Activated CD4-positive, alpha-beta T cell treated with anti-CD3 and anti-CD28 coated beads, Interleukin-2, amount 50 U/mL, for 24 hours (primary cell): ENCODE measurements at places on chromosomes 3 and 15.
A peak's percentile ranks its signal among the peaks of the same experiment; 100 is the strongest.

DNA sequence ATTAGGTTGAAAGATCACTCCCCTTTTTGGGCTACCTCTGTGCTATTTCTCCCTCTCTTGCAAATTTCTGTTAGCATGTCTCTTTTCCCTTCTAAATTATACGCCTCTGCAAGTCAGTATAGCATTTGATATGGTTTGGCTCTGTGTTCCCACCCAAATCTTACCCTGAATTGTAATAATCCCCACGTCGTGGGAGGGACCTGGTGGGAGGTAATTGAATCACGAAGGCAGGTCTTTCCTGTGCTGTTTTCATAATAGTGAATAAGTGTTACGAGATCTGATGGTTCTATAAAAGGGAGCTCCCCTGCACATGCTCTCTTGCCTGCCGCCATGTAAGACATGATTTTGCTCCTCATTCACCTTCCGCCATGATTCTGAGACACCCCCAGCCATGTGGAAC, 41.0 kb downstream of the TAMM41 start:
- DNase-seq, result no peak

DNA sequence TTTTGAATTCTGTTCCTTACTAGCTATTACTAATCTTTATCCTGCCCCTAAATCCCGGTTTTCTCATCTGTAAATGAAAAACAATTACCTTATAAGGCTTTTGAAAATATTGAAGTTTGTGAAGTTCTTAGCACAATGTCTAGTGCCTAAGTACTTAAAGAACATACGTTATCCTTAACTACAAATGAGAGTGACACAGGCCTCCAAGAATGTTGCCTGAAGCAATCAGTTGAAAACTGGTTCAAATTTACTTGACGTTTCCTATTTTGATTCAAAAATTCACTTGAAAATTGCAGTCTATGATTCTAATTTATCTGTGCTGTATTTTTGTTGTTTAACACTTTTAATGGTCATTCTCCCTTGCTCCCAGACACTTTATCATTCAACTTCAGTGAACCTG, 3.2 kb downstream of the SENP7 start:
- no peak for DNase-seq

DNA sequence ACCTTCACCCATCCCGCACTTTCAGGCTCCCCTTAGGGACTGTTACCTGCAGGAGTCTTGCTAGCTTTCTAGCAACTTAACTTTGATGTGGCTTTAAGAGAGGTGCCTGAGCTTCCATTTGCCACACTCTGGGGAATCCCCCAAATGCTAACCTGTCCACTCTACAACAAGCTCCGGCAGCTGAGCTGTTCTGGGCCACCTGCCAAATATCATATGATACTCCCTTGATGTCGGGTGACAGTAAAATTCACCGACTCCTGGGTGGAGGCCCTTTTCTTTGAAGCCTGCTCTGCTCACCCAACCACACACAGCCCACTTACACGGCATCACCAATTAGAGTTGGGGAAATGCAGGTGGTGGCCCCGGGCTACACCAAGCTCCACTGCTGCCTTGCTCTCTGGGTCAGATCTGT, 38.0 kb upstream of the XCR1 start:
- DNase-seq, result peak; percentile 87

GRCh38 chr3:9806688-9807589, 3.1 kb upstream of the TTLL3 start:
- no peak for DNase-seq

- no peak for DNase-seq
These were observed 30.8 kb downstream of the MLH1 start for GRCh38 chr3:37024092-37024491.

GRCh38 chr15:47674586-47675232, 42.6 kb upstream of the SEMA6D start:
- no peak for DNase-seq

- DNase-seq, result peak; percentile 66
These were observed 19.9 kb upstream of the TATDN2 start for GRCh38 chr3:10228248-10228950.

DNA sequence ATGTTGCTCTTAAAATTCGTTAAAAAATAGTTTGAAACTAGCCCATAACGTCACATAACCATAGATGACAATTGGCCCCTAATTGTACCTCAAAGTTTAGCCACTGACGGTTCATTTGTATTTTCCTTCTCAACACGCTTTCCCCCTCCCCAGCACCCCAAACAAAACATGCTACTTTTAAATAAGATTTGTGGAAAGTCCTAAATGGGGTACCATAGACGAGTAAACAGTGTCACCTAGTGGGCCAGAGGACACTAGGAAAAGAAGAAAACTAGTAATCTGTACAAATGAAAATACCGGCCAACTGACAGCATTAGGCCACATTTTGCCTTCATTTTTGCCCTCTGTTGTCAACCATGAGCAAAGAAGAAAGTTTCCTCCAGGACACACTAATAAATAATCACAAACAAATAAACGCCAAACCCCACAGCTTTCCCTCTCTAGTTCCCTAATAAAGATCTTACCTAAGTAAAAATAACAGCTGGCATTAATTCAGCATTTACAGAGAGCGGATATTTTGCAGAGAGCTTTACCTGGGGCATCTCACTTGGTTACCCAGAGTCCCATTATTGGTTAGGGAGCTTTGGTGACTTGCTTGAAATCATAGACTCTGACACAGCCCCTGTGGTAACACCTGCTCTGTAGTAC, 175.1 kb upstream of the ATP11B start:
- DNase-seq, result no peak

DNA sequence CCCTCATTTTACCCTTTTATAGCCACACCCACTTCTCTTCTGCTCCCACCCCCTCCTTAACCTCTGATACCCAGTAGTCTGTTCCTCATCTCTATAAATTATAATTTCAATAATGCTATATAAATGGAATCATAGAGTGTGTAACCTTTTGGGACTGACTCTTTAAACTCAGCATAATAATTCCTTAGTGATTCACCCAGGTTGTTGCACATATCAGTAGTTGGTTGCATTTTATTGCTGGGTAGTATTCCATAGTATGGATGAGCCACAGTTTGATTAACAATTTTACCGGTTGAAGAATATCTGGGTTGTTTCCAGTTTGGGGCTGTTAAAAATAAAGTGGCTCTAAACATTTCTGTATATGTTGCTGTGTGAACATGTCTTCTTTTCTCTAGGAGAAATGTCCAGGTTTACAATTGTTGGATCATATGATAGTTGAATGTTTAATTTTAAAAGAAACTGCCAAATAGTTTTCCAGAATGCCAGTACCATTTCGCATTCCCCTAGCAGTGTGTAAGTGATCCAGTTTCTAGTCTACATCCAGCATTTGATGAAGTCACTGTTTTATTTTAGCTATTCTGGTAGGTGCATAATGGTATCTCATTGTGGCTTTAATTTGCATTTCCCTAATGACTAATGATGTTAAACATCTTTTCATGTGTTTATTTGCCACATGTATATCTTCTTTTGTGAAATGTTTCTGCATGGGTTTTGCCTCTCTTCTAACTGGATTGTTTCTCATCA, 68.5 kb downstream of the VPS8 start:
- no peak for DNase-seq

DNA sequence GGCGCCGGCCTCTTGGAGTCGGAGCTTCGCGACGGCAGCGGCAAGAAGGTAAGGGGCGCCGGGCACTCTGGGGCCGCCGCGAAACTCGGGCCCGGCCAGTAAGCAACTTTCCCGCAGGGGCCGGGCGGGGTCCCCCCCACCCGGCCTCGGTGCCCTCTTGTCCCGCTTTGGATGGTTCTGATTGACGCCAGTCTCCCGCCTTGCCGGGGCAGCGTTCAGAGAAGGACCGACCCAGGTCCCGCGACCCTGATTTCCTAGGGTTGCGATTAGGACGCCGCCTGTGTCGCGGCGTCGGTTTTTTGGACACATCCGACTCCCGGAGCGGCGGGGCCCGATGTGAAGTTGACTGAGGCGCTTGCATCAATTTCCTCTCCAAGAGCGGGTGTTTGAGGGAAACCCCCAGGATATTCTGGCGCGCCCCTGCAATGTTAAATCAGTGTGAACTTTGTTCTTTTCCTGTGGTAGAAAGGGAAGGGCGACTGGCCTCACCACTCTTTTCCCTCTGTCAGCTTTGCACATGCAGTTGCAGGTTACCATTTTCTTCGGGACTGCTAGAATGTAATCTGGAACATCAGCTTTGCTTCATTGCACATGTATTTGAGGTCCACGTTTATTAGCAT, 755 bp downstream of the PDE8A start:
- peak; percentile 42 for DNase-seq

- DNase-seq, result no peak
These were observed 190.9 kb upstream of the MME start for GRCh38 chr3:154889227-154889634.

GRCh38 chr15:66951531-66952320, 113.7 kb upstream of the SMAD3 start:
- no peak for DNase-seq

- DNase-seq, result no peak
These were observed 29.0 kb downstream of the IL17RD start for GRCh38 chr3:57135964-57136719.

DNA sequence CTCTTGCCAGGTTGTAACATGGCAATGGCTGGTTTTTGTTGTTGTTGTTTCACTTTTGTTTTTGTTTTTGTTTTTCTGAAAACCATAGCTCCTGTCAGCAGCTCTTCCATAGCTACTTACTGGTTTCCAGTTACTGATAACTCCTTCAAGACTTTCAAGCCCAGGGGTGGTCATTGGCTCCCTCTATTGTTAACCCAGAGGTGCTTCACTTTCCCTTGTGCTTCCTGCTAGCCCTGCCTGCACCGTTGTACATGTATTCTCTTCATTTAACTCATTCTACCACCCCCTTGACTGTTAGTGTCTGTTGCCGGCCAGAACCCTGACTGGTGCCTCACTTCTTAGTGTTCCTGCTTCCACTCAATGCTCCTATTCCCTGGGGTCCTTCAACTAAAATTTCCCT, 4.2 kb upstream of the TRAT1 start:
- DNase-seq, result peak; percentile 47

- no peak for DNase-seq
These were observed 44.5 kb downstream of the LRRFIP2 start for GRCh38 chr3:37129871-37130270.

- no peak for DNase-seq
These were observed 1146.6 kb downstream of the OTOL1 start for GRCh38 chr3:162643245-162643644.

DNA sequence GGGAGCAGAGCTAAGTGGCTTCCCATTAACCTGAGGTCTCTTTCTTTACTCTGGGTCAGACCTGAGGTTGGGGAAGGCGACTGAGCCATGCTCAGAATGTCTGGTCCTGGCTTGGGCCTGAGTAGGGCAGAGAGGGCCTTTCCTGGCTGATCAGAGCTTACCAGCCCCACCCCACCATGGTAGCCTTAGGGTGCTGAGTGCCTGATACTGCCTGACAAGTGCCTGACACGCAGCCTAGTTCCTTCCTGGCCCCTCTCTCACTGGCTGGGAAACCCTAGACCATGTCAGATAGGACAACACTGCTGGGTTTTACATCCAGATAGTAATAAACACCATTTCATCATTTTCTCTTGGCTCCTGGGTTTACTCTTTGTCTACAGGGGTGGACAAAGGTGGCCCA, 25.8 kb upstream of the DOCK3 start:
- DNase-seq, result no peak

GRCh38 chr3:106068381-106068780, 199.6 kb upstream of the CBLB start:
- no peak for DNase-seq

DNA sequence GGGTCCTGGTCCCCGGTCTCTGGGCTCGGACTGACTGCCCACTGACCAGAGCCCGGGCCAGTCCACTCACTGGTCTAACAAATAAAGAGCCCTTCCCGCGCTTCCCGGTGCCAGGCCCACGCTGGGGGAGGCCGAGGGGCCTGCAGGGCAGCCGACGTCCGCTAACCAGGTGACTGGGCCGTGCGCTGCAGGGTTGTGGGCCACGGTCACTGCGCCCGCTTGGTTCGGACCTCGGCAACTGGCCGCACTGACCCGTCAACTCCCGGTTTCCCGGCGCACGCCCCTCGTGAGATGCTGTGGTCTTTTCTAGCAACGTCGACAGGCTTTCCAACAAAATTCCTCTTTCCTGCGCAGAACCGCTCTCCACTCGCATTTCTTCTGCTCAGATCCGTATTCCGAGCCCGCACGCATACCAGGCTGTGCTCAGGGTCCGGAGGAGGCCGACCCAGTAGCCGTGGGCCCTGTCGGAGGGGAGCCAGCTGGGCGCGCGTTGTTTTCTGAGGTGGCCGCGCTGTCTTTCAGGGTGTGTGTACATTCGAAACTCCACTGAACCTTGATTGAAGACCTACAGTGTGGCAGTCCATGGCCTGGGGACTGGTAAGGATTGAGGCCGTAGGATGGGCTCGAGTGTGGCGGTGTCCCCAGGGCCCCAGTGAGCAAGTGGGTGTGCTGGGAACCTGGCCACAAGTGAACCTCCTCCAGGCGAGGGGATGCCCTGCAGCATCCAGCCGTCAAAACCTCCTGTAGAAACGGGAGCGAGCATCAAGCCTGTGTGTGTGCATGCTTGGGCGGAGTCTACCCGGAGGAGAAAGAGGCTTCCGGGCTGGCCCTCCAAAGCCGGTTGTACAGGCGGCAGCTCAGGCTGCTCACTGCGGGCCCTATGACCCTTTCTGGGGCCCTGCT, 875 bp upstream of the NT5DC2 start:
- no peak for DNase-seq

GRCh38 chr3:23159929-23160328, 43.2 kb upstream of the UBE2E2 start:
- no peak for DNase-seq

- DNase-seq, result no peak
These were observed 710 bp downstream of the ABHD10 start for GRCh38 chr3:111979434-111980038.

- no peak for DNase-seq
These were observed 40.2 kb downstream of the TRANK1 start for GRCh38 chr3:36904641-36905040.

DNA sequence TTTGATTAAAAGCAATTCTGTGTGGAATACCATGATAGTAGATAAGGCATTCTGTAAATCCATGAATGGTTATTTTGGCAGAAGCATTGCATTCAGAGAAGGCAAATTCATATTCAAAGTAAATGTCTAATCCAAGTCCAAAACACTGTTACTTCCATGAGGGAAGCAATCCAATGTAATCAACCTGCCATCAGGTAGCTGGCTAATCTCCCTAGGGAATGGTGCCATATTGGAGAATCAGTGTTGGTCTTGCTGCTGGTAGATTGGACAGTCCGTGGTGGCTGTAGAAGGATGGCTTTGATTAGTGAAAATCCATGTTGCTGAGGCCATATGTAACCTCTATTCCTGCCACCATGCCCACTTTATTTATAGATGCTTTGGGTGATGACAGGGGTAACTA, 72.1 kb upstream of the TNIK start:
- DNase-seq, result no peak

DNA sequence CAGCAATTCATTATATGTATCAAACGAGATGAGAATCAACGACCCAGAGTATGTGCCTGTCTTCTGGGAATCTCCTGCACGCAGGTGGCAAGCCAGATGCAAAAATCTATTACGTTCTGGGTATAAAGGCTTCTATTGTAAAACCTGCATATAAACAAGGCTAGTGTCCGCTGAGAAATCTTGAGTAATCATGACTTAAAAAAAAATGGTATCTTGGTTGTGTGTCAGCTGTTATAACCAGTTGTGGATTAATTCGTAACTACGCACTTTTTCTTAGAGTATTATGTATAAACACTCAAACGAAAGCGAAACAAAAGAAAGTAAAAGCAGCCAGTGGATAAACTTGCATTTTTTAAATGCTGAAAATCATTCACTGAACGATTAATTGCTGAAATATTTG, 509.1 kb downstream of the RSL24D1 start:
- DNase-seq, result no peak
